ENCODE measurements at places on chromosomes 5 and 9.

- no peak for DNase-seq
These were observed 332.2 kb downstream of the TMEM167A start for GRCh38 chr5:82745016-82745415.

DNA sequence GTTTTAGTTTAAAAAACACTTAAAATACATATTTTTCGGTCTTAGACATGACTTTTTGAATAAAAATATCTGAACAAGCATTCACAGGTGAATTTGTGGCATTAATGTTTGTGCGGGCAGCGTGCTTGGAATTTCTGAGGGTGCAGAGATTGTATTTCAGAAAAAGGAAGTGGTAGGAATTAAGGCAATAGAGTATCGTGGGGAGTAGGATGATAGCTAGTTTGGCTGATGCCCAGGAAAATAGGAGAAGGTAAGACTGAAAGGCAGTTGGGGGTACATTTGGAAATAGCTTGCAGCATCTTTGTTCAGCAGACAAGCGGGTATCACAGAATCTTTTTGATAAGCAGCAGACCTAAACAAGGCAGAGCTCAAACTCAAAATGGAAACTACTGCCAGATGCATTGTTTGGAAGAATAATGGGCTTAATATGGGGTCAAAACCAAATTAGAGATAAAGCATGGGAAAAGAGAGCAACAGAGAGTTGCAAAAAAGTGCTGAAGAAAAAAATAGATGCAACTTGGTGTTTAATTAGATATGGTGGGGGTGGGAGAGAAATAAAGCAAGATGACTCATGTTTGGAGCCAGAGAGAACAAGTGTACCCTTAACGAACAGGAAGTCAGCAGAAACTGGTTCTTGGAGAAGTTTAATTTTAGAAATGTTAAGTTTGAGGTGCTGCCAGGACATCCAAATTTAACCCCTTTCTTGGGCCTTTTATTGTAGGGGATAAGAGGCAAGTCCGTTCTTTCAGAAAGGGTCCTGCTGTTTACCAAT, 85.7 kb upstream of the ARRDC3 start:
- DNase-seq = peak; percentile 10

GRCh38 chr9:38066197-38066913, 2.7 kb downstream of the SHB start:
- DNase-seq = peak; percentile 48

- DNase-seq = peak; percentile 67
These were observed 627.4 kb downstream of the TLR4 start for GRCh38 chr9:118331622-118332045.

DNA sequence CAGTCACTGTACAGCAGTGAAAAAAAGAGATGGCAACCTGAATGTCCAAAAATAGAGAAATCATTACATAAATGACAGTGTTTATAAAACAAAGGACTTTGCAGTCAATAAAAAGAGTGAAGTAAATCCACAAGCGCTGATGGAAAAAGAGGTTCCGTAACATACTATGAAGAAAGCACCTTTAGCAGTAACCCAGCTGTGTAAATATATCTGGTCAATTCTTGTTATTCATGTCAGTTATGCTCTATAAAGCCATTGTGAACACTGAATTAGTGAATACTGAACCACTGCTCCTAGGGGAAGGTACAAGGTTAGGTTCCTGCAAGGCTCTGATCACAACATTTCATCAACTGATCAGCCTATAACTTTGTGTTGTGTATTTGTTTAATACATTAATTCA, 39.5 kb downstream of the CCNJL start:
- no peak for DNase-seq

DNA sequence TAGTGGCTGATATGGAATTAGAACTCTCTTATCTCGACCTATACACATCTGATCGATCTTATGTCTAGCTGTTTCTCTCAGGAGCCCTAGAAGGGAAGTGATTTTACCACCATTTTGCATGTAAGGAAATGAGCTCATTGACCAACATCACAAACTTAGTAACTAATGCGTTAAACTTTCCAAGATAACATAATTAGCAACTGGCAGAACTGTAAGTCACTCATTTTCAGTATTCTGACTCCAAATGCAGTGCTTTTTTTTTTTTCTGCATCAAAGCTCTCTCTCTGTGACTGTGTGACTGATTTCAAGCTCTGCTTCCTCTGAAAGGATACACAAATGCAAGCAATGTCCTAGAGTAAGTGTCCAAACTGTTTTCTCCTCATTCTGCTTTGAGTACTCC, 68.1 kb upstream of the FBXL7 start:
- DNase-seq = no peak

DNA sequence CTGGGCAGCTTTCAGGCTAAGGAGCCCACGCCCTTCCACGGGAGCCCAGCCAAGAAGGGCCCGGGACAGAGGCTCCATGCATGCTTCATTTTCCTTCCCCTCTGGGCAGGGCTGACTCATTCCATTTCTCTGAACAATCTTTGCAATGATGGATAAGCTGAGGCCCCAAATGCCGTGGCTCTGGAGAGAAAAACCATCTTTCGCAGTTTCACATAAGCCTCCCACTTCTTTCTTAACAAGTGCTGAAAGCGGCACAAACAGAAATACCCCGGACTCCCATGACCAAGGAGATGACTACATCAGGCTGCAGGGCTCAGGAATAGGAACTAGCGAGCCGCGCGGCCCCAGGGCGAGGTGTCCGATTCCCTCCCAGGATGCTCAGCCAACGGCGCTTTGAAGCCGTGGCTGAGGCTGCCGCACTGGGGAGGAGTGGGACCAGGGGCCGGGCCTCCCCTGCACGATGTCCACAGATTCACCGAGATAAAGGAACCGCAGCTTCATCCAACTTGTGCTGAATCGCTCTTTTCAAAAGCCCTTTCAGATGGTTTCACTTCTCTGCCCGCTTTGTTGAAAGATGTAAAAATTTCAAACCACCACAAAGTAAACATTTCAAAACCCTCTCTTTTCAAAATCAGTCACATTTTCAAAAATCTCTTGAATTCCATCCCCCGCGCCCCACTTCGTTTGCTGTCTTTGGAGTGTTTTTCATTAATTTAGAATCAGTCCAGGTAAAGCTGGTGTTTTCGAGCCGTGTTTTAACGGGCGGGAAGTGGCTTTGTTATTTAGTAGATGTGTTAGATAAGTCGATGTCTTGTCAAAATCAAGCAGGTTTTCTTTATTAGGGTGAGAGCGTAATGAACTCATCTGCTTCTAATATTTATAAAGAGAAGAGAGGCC, 96.5 kb upstream of the LMX1B start:
- DNase-seq = peak; percentile 81

Measured in astrocyte of the hippocampus (primary cell).